ENCODE measurements at places on chromosomes 6 and 20.

DNA sequence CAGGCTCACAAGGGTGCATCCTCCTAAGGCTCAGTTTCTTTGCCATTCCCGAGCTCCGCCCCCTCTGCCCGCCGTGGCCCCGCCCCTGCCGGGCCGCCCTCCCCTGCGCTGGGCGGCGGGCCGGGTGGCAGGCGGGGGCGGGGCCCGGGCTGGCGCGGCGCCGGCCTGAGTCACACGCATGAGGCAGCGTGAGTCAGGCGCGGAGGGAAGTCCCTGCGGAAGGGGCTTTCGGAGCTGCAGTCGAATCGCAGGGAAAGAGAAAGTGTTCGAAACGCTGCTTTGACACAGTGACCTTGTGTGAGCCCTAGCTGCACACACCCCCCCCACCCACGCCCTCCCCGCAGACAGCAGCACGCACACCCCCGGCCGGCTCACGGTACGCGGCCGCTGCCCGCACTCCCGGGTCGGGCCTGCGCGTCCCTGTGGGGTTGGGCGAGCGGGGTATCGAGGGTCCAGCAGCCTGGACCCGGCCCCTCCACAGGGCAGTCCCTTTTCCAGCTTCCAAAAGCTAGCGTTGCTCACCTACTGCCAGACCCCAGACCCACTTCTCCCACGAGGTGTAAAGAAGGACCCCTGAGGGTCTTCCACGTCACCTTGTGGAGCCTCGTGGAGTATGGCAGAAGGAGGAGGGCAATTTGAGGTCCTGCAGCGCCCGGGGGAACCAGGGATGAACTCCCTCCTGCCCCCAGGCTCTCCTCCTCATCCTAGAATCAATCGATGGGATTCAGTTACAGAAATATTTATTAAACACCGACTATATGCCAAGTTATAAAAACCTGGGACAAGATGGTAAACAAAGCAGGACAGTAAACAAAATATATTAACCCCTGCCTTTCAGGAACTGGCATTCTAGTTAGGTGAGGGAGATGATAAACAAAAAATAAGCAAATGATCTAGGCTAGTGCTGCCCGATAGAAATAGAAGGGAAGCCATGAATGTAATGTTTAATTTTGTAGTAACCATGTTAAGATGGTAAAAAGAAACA, 12.4 kb upstream of the HMGA1 start:
- peak; percentile 77 for DNase-seq

- no peak for DNase-seq
These were observed 34.0 kb upstream of the BMP6 start for GRCh38 chr6:7691675-7692452.

DNA sequence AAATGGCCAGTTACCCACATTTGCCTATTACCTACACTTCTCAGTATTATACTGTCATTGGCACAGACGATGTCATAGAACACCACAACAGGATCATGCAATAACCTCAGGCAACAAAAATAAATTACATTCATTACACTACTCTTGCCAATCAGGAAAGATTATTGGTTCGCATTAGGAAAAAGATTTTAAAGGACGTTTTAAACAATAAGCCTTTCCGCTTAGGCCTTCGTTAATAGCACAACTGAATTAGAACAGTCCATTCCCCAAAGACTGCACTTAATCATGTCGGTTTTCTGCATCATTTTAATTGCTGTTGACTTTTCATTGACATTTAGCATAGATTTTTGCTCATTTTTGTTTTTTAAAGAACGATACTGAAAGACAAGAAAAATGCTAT, 912 bp upstream of the SENP6 start:
- no peak for DNase-seq

- DNase-seq = peak; percentile 5
These were observed 48.4 kb upstream of the FRMD1 start for GRCh38 chr6:168127384-168127868.

- DNase-seq = no peak
These were observed 31.9 kb downstream of the NSFL1C start for GRCh38 chr20:1434571-1435336.

DNA sequence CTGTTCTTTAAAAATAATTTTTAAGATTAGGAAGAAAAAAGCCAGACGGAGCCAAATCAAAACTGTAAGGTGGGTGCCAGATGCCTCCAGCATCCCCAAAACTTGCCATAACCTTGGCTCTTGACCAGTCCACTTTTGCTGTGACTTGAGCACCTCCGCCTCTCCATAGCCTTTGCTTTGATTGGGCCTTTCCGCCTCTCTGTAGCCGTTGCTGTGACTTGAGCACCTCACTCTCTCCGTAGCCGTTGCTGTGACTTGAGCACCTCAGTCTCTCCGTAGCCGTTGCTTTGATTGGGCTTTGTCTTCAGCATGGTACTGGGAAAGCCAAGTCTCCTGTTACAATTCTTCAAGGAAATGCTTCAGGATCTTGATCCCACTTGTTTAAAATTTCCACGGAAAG, 73.0 kb downstream of the YTHDF1 start:
- no peak for DNase-seq

- DNase-seq = no peak
These were observed 14.0 kb downstream of the HIVEP1 start for GRCh38 chr6:12026120-12026519.

GRCh38 chr20:6739406-6739805, 28.1 kb upstream of the BMP2 start:
- no peak for DNase-seq

- no peak for DNase-seq
These were observed 225.5 kb downstream of the HDGFL1 start for GRCh38 chr6:22794844-22795243.

GRCh38 chr20:19995220-19995863, 21.8 kb upstream of the NAA20 start:
- DNase-seq = no peak

GRCh38 chr20:33211817-33212424, 5.2 kb upstream of the BPIFA3 start:
- peak; percentile 58 for DNase-seq

GRCh38 chr6:109740787-109741186, 49.7 kb downstream of the FIG4 start:
- DNase-seq = no peak
